ENCODE measurements at places on chromosomes 12 and 14. TPM values are rescaled to one million over a fixed set of nuclear protein-coding genes. Genes with fewer than 3 reads are reported as not detected.

ACOT6 gene
- not detected for total RNA-seq

RPS6KL1 gene
- 6.7 TPM for total RNA-seq

JDP2 gene
- total RNA-seq: 6.3 TPM

KLHDC1 gene
- total RNA-seq: 5.1 TPM

TESPA1 gene
- total RNA-seq: 86.5 TPM

TRIM9 gene
- 1.4 TPM for total RNA-seq

SLC4A8 gene
- 1.9 TPM for total RNA-seq

OR6C3 gene
- total RNA-seq: not detected

TBC1D30 gene
- total RNA-seq: 0.14 TPM

IFNG gene
- 77.1 TPM for total RNA-seq

PRH2 gene
- not detected for total RNA-seq

GPR84 gene
- 16.0 TPM for total RNA-seq

HOXC6 gene
- not detected for total RNA-seq

RBP5 gene
- 0.26 TPM for total RNA-seq

INSM2 gene
- total RNA-seq: 0.16 TPM

C12orf50 gene
- total RNA-seq: 0.36 TPM

C2CD5 gene
- total RNA-seq: 44.1 TPM

CATSPERB gene
- 0.91 TPM for total RNA-seq

SLC10A1 gene
- total RNA-seq: not detected

KLRC4 gene
- 6.1 TPM for total RNA-seq

SLC15A4 gene
- 19.8 TPM for total RNA-seq

RPS6KA5 gene
- total RNA-seq: 30.3 TPM
